ENCODE measurements at places on chromosomes 6 and 20.

- DNase-seq = no peak
Observed at GRCh38 chr6:84583784-84584183, 180.6 kb downstream of the TBX18 start.

DNA sequence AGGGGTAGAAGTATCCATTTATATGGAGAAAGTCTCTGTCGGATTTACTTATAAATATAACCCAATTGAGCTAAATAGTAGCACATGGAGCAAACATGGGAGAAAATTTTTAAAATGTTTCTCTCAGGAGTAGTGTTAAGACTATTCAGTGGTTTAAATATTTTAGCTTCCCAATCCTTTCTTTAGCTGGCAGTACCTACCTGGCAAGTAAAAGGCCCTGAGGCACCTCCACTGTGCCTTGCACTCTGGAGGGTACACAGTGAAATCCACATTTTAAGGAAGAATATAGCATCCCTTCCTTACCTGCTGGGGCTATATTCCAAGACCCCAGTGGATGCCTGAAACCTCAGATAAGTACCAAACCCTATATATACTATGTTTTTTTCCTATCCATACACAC is 124.2 kb downstream of the KLHL32 start:
- no peak for DNase-seq

- no peak for DNase-seq
Observed at GRCh38 chr20:4491643-4492042, 230.1 kb upstream of the PRND start.

- no peak for DNase-seq
Observed at GRCh38 chr20:9323622-9324021, 190.8 kb upstream of the LAMP5 start.

GRCh38 chr6:167538746-167539145 is 213.9 kb downstream of the TTLL2 start:
- no peak for DNase-seq

- no peak for DNase-seq
Observed at GRCh38 chr6:119233312-119233984, 116.1 kb downstream of the MAN1A1 start.

GRCh38 chr6:43733471-43734293 is 36.3 kb upstream of the VEGFA start:
- DNase-seq = no peak

DNA sequence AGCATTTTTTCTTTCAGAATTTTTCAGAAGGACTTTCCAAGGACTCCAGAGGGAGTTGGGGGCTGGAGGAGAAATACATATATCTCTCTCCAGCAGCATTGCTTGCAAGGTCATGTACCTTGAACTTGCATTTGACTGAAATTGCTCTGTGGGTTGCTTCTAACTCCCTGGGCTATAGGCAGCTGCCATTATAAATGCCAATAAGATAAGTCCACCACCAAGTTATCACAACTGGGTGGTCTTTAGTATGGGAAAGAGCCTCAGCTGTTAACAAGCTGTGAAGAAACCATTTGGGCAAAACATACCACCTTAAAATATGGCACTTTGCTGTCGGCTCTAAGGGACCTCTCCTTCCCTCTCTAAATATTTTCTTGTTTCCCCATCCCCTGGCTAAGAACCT is 20.9 kb upstream of the CITED2 start:
- DNase-seq = no peak

GRCh38 chr6:31203345-31203979 is 33.0 kb upstream of the POU5F1 start:
- peak; percentile 92 for DNase-seq

DNA sequence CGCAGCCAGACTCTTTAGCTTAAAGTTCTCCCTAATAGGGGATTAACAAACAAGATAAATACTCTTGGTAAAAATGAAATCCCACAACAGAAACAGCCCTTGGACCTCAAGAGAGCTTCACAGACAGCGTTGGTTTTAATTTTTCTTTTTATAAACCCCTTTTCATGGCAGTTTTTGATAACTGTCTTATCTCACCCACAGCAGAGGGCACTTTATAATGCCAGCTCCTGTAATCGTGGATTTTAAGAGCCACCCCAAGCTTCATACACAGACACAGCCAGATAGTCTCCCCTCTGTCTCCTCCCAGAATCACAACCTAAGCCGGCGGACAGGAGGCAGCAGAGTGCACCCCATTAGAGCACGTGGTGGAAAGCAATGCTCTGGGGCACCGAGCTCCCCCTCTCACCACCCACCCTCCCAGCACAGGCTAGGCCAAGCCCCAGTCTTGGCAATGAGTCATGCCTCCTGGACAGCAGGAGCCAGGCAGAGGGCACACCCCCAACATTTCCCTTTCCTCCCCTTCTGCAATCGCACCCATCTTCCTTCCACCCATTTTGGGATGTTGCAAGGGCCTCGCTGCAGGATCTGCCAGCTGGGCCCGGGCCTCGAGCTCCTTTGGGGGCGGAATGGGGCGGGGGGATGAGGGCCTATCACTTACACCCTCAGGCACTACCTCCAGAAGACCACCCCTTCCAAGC is 2.4 kb downstream of the JAG1 start:
- peak; percentile 40 for DNase-seq

DNA sequence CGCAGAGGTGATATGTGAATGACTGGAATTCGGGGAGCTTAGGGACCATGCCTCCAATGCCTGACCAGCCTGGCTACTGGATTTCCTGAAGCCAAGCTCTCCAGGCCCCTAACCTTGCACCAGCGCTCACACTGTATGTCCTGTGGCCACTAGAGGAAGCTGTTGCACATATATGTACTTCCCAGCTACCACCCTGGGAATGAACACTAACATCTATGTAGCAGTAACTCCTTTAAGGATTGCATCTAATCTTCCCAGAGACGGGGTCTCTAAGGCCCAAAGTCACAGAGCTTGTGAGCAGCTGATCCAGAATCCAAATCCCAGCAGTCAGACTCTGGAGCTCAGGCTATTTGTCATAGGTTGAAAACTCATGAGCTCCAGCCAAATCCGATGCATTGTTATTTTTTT is 20.4 kb upstream of the BPIFB1 start:
- DNase-seq = peak; percentile 58

GRCh38 chr20:48604426-48604825 is 223.4 kb downstream of the PREX1 start:
- no peak for DNase-seq

- DNase-seq = no peak
Observed at GRCh38 chr20:46635514-46636136, 15.6 kb downstream of the SLC13A3 start.

DNA sequence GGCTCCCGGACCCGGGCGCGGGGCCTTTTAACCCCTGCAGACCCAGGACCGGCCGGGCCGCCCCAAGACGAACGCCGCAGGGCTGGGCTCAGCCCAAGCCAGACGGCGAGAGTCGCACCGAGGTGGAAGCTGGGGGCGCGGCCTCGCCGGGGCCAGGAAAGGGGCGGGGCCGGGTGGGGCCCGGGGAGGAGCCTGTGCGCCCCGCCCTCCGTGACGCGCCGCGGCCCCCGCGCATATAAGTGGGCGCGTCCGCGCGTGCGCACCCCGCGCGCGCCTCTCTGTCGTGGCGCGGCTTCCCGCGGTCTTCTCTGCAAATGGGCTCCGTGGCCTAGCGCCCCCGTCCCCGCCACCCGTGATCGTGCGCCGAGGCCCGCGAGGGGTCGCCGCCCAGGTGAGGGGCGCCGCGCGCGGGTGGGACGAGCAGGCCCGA is at the start of gene PPDPF:
PPDPF (plus strand) TSS at position 262 of the 430 bp plus-strand sequence. CDS start 544 bp downstream, outside the sequence.
- no peak for DNase-seq

- DNase-seq = no peak
Observed at GRCh38 chr6:53647462-53648094, 18.0 kb downstream of the KLHL31 start.

DNA sequence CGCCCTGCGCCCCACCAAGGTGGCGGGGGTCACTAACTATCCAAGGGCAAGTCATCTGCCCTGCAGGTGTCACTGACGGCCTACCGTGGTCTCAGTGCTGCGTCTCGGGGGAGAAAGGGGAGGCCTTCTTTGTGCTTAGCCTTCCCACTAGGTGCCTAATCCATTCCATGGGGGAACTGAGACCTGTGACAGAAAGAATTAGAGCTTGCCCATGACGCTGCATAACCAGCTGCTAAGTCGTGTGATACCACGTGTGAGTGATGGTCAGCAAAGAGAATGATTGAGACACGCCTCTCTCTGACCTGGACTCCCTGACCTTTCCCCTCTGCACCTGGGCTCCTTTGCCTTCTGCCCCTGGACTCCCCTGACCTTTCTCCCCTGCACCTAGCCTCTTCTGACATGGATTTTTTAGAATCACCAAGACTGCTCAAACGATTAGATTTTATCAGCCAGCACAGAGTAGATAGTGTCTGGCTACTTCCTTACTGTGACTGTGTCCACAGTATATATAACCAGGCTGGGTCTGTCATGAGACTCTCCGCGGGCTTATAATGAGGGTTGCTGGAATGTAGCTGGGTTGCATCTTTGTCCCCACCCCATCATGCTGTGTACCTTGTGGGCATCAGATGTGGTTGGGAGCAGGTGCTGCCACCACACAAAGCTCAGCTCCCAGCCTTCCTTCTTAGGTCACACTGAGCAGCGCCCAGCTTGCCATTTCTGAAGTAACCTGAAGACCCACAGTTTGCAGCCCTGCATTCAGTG is 140.6 kb downstream of the TMEM242 start:
- peak; percentile 38 for DNase-seq

DNA sequence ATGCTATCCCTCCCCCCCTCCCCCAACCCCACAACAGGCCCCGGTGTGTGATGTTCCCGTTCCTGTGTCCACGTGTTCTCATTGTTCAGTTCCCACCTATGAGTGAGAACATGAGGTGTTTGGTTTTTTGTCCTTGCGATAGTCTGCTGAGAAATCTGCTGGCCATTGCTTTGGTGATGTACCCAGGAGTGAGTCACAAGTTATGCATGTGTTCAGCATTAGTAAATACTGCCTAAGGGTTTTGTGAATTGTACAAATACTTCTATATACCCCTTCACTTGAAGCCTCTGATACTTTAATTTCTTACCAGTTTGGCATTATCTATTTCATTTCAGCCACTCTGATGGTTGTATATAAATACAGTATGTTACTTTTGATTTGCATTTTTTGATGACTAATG is 711.3 kb upstream of the GJE1 start:
- no peak for DNase-seq

DNA sequence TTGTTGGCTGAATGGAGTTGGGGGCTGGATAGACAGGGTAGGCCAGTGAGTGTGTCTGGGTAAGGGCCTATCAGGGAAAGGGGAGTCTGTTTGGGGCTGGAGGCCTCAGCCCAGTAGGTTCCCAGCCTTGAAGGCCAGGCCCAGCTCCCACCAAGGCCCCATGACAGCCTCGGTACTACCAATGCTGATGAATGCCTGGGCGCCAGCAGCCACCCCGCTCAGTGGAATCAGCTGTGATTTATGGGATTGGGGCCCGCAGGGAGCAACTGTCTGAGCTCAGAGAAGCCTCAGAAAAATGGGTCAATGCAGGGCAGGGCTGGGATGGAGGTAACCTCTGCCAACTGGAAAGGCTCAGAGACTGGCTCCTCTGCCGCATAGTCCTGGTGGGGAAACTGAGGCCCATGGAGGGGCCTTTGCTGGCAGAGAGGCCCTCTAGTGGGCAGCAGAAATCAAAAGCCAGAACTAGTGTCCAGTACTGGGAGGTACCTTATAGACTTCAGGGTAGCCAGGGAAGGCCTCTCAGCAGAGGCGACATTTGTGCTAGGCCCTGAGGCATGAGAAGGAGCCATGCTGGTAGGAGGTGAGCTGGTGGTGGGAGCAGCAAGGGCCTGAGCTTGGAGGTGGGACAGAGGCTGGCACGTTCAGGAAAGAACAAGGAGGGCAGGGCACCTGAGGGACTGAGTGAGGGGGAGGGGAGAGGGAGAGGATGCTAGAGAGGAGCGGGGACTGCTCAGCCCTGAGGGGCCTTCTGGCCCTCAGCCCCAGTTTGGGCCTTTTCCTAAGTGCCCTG is 36.4 kb downstream of the DLGAP4 start:
- DNase-seq = no peak

DNA sequence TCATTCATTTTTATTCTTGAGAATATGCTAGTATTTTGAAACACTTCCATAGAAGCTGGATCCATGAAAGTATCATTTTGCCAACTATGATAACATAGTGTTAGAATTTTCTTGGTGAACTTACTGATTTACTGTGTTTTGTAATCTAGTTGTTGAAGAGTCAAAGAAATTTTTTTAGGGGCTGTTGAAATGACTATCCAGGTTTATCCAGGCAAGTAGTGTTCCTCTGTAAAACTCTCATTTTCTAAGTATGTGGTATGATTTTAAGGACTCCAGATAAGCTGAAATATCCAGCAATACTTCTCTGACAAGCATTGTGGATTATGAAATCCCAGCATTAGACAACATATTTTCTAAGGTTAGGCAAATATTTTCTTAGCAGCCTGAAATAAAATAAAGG is 95.9 kb downstream of the GRIK2 start:
- no peak for DNase-seq

DNA sequence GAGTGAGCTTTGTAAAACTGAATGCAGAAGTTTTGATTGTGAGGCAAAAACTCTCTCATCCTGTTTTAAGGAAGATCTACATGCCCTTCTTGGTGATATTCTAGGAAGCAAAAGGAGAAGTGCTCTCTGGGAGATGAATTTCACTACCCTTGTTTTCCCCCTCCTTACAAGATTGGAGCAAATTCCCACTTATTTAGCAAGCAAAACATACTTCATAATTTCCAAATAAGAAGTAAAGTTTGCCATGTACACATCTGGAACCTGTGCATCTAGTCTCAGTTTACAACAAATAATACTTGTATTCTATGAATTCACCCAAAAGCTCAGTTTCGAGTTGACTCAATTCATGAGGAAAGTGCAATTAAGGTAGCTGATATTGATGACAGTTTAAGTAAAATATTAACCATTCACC is 27.6 kb upstream of the IFNGR1 start:
- no peak for DNase-seq

DNA sequence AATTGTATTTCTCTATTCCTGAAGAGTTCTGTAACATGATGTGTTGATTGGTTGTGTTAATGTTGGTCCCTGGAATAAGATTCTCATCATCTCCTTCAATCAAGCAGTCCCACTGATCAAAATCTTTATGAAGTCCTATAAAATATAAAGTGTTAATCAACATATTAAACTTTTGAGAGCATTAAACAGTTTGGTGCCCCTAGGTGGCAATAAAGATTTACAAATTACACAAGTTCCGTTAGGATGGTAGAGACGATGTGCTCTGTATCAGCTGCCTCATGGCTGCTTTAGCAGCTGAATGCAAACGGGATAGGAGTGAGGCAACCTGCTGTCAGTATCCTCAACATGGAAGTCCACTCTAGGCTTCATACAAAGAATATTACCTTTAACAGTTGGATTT is 16.9 kb downstream of the TDRD6 start:
- DNase-seq = no peak

DNA sequence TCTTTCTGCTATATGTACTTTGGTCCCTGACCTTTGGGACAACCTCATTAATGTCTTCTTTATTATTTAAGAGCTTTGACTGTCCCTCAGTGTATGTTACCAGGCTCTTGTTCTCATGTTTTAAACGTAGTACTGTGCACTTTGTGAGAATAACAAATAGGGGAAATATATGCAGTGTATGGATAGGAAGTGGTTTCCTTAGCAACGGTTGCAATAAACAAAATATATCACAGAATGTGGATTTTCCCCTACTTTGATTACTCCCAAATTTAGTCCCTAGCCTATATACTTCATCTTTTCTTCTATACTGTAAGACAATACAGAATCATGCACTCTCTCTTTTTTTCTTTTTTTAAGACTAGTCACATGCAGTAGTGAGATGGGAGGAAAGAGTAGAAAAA is 123.8 kb upstream of the AKIRIN2 start:
- DNase-seq = no peak
